ENCODE measurements at places on chromosomes 5 and 9.

DNA sequence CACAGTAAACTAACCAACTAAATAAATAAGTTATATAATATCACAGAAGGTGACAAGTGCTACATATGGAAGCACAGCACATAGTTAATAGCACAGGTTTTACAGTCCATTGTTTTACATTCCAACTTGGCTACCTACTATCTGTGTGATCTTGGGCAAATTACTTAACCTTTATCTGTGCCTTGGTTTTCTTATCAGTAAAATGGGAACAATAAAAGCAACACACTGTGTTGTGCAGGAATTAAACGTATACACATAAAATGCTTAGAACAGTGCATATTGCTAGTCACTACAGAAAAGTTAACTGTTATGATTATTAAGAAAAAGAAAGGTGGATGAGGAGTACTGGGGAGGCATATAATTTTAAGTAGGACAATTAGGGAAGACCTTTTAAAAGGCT is 42.8 kb upstream of the GOLGA1 start:
- DNase-seq, result no peak

DNA sequence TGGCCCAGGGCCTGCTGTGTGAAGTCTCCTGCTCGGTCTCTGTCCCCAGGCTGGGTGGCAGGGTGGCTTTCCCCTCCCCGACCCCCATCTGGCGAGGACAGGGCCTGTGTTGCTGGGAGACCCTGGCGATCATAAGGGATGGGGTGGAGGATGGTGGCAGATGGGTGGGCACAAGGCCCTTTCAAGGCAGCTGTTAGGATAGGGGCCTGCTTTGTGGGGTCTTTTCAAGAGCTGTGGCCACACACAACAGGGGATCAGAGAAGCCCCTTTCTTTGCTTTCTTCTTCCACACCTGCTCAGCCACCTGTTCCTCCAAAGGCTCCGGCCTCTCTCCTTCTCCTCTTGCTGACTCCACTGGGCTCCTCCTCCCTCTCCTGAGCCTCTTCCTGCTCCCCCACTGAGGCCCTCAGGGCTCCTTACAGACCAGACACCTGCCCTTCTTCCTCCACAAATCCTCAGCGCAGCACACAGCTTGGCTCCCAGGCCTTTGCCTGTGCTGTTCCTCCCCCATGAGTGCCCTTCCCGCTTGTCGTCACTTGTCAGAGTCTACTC is 15.0 kb upstream of the NEURL1B start:
- DNase-seq, result no peak

- DNase-seq, result no peak
These were observed 12.7 kb downstream of the C9orf153 start for GRCh38 chr9:86246752-86247161.

DNA sequence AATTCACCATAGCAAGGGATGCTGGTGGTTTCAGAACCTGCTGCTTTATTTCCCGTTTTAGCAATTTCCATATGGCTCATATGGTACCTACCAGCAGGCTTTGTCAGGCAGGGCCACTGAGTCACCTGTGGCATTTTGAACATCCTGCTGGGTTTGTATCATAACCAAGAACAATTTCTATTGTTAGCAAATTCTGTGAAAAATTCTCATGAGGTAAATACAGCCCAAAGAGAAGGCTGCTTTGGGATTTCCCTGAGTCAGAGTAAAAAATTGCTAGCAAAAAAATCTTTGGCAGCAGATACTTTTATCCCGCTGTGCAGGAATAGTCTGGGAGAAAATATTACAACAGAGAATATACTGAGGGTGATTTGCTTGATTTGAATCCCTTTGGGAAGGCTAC is 52.7 kb downstream of the PRR16 start:
- DNase-seq, result no peak

- no peak for DNase-seq
These were observed 58.4 kb downstream of the SLC1A3 start for GRCh38 chr5:36664766-36665165.

DNA sequence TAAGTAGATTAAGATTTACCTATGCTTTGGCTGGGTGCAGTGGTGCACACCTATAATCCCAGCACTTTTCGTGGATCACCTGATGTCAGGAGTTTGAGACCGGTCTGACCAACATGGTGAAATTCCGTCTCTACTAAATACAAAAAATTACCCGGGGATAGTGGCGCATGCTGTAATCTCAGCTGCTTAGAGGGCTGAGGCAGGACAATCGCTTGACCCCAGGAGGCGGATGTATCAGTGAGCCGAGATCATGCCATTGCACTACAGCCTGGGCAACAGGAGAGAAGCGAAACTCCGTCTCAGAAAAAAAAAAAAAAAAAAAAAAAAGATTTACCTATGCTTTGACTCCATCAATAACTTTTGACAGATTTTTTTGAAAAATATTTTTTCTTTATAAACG is 267.1 kb upstream of the SEMA6A start:
- no peak for DNase-seq

DNA sequence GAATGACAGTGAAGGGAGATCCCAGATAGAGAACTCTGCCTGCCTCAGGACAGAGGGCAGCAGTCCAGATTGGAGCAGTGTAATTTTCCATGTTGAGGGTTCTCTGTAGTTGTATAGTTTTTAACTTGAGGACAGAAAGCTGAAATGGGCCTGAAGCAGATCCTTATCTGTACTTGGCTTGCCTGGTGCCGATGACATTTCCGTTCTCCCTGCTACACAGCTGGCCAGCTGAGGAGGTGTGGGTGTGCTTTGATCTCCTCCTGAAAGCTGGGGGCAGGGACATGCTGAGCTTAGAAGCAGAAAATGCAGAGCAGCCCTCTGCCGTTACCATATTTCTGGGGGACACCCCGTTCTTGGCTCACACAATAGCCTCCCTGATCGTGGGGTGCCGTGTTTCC is 10.5 kb downstream of the GLRX start:
- no peak for DNase-seq
